ENCODE measurements at places on chromosomes 3 and 15.
A peak's percentile ranks its signal among the peaks of the same experiment; 100 is the strongest.

DNA sequence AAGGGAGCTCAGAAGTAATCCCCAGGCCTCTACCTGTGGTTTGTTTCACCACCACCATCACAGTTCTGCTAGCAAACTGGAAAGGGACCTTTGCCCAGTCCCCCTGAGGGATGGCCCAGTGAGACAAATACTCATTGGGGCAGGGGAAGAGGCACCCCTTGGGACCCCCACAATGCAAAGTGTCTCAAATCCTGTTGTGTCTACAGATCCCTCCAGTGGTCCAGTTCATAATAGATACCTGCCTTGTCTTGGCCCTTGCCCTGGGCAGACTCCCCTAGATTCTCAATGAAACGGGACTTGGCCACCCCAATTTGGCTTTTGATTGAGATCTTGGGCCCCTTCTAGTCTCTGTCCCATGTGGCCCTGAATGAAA is 43.8 kb upstream of the RAB6B start:
- DNase-seq, result no peak

DNA sequence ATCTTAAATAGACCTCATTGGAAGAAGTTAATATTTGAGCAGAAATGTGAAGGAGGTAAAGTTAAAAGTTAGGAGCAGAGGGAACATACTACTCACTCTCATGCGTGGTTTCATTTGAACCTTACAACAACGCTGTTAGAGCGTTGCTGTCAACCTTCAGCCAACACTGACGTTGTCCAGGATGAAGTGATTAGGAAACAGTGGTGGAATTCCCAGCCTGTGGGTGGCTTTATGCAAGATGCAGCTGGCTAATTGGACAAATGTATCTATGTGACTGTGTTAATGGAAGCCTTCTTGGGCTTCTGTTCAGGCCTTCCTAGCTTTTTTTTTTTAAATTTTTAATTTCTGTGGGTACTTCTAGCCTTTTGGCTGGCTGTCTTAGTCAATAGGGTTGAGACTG is 40.5 kb downstream of the PTPRG start:
- no peak for DNase-seq

DNA sequence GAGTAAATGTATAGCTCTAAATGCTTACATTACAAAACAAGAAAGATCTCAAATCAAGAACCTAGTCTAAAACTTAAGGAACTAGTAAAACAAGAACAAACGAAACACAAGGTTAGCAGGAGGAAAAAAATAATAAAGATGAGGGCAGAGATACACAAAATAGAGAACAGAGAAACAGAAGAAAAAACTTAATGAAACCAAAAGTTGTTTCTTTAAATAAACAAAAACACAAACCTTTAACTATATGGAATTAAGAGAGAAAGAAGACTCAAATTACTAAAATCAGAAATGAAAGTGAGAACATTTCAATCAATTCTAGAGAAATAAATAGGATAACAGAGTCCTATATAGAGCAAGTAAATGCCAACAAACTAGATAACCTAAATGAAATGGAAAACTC is 59.6 kb downstream of the DLG1 start:
- no peak for DNase-seq

DNA sequence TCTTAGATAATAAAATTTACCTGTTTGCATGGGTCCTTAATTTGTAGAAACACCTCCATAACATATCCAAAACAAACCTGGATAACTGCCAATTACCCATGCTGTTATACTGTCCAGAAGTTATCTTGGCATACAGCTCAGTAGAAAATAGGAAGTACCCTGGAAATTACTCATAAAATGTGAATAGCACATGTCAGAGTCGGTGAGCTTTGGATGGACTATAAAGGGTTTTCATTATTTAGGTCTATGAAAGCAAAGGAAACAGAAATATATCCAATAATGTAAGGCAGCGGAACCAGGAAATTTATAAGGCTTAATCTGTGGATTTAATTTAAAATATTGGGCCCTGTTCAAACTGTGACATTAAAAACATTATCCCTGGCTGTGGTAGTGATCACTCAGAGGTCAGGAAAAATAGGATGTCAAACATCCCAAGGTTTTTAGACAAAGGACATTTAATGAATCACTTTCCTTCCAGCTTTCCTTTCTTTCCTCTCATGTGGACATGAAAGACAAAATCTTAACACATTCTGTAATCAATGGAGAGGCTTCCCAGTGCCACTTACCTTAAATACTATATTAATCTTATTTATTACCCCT is 459.0 kb upstream of the DPH6 start:
- DNase-seq, result no peak

GRCh38 chr3:139541532-139542288 is 2.2 kb upstream of the RBP1 start:
- DNase-seq, result no peak

- peak; percentile 61 for DNase-seq
These were observed 47.9 kb downstream of the PIK3CA start for GRCh38 chr3:179196098-179196497.

DNA sequence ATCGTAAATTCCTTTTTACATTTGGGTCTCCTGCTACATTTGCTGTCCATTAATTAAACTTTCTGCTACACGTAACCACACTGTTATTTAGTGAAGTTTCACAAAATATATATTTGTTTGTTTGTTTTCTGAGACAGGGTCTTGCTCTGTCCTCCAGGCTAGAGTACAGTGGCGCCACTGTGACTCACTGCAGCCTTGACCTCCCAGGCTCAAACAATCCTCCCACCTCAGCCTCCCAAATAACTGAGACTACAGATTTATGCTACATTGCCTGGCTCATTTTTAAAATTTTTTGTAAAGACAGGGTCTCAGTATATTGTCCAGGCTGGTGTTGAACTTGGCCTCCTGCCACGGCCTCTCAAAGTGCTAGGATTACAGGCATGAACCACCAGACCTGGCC is 20.5 kb downstream of the TOPBP1 start:
- no peak for DNase-seq

- no peak for DNase-seq
These were observed 137.9 kb downstream of the NEO1 start for GRCh38 chr15:73190189-73190601.

DNA sequence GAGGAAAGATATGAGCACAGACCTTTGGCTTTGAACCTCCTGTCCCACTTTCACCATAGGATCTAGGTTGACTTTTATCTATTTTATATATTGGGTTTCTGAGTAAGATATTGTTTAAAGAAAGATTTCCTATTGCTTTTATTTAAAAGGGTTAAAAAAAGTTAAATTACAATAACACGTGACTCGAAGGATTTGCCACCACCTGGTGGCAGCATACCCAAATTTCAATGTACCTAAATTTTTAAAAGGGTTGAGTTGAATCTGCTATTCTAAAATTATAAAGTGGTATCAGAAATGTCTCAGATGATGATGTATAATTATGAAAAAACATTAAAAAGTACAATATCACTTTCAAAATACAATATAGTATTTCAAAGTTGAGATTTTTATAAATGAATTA is 368.4 kb downstream of the MECOM start:
- DNase-seq, result no peak

- peak; percentile 14 for DNase-seq
These were observed 116.2 kb downstream of the MFSD1 start for GRCh38 chr3:158918008-158918407.

DNA sequence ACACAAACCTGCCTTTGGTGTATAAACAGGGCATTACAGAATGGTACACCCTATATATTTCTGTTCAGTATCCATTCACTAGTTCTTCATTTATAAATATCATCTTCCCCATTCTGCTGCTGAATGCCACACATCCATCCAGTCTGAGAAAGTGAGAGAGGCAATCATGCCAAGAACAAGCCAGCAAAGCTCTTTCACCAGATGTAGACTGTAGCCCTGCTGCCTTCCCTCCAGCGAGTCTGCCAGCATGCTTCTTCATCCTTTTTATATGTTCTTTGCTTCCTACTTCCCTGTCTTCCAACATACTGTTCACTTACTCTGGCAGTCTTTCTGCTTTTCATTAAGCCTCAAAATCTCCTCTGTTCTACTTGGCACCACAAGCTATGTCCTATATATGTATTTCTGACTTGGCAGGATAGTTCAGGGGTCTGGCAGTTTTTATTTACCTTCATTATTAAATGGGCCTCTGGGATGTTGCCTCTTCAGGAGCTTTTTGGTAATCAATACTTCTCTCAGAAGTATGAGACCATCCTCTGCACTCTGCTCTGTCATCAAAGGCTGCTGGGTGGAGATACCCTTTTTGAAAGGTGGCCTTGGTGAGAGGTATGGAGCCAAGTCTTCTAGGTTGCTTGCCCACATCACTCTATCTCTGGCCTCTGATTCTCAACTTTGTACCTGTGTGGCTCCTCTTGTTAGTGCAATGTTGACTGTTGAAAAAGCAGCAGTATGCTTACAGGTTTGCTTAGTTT is 48.6 kb downstream of the CHP1 start:
- no peak for DNase-seq

GRCh38 chr15:93476491-93477177 is 387.6 kb upstream of the RGMA start:
- DNase-seq, result no peak

DNA sequence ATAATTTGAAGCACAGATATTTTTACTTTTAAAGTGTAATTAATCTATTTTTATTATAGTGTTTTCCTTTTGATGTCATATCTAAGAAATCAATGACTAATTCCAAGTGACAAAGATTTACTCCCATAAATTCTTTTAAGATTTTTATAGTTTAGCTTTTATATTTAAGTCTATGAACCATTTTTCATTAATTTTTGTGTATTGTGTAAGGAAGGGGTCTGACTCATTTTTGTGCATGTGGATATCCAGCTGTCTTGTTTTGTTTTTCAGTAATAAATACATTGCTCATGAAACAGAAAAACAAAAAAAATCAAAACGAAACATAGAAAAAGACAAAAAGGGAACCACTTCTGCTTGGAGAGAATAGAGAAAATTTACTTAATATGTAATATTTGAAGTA is 145.1 kb downstream of the EPHA6 start:
- no peak for DNase-seq

DNA sequence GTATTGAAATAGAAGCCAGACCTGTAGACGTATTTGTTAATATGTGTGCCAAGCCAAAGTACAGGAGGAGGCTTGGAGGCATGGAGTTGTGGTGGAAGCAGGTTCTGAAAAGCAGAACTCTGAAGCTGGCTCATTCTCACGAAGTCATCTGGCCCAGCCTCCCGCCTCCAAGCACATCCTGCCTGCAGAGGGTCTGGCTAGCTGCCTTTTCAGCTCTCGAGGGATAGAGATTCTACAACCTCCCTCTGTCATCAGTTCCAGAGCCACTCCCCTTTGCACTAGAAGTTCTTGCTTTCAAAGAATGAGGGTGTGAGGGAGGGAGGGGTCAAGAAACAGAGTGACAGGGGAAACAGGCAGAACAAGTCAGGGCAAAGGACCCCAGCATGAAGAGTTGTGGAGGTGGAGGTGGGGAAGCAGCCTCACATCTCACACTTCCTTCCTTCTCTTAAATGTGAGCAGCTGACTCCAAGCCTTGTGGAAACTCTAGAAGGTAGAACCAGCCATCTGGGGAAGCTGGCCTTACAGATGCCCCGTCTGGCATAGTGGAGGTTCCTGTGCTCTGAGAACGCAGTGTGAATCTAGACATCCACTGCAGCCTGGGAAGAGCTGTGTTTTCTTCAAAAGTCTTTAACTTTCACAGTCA is 95.3 kb downstream of the SLC49A4 start:
- DNase-seq, result peak; percentile 29

- DNase-seq, result peak; percentile 0
These were observed 148.1 kb downstream of the EEFSEC start for GRCh38 chr3:128301186-128302023.

- DNase-seq, result no peak
These were observed 971 bp downstream of the CPOX start for GRCh38 chr3:98592345-98592935.

DNA sequence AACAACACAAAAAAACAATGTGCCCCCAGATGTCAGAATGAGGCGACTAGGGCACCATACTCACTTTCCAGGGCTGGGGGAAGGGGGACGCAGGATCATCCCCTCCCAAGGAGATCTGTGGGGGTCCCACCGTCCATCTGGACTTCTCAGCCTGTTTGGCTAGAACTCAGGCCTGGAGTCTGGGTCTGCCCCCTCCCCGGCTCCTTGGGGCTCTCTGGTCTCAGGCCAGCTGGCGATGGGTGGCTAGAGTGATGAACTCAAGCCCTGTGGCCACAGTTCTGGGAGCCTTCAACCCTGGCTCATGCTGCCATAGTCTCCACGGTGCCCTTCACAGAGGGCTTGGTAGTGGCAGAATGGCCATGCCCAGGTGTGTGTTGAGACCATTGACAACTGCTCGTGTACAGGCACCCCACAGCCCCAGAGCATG is 13.6 kb downstream of the ZBTB47 start:
- DNase-seq, result no peak

DNA sequence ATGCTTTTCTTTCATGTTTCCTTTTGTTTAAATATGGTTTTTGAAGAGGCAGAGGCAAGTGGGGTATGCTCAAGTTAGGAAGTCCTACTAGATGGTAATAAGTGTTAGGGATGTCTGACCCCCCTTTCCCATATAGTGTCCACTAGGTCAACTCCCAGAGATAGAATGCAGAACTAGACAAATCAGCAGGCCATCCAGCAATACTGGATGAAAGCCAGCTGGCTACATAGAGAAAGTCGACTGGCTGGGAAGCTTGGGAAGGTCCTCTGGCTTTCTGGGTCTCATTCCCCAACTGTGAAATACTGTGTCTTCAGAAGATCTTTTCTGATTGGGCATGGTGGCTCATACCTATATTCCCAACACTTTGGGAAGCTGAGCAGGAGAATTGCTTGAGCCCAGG is 113.8 kb downstream of the SNRK start:
- no peak for DNase-seq

DNA sequence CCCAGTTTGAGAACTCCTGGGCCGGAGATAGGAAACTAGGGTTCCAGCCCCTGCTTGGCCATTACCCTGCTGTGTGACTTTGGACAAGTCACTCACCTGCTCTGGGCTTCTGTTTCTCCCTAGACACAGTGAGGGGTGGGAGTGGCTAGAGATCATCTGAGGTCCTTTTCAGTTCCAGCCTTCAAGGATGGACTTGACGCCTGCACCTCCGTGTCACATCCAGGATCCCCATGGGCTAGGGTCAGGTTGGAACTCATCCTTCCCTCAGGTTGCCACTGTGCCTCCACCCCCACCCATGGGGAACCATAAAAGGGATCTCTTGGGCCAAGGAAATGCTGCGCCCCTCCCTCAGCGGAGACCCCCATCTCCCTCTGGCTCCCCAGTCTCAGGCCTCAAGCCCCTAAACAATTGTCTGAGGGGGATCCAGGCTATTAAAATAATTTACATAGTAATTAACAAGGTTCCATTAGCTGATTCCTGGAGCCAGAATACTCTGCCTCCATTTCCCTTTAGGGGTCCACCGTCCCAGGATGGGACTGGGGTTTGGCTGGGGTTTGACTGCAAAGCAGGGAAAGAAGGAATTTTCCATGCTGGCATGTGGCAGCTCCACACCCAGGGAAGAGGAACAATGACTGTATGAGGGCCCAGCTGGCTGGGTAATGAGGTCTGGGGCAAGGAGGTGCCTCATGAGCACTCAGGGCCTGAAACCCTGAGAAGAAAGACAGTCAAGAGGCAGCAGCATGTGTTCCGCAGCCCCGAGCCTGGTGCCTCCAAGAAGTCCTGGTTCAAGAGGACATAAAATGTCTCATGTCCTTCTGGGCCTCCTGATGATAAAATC is 177.7 kb downstream of the SMAD6 start:
- DNase-seq, result no peak

All from activated CD4-positive, alpha-beta T cell treated with anti-CD3 and anti-CD28 coated beads, Interleukin-2, amount 10 ng/mL, durations not matched to agents 7 days and 5 days (primary cell).